GM04504 (cell line): ENCODE measurements at places on chromosomes 7 and 10.

DNA sequence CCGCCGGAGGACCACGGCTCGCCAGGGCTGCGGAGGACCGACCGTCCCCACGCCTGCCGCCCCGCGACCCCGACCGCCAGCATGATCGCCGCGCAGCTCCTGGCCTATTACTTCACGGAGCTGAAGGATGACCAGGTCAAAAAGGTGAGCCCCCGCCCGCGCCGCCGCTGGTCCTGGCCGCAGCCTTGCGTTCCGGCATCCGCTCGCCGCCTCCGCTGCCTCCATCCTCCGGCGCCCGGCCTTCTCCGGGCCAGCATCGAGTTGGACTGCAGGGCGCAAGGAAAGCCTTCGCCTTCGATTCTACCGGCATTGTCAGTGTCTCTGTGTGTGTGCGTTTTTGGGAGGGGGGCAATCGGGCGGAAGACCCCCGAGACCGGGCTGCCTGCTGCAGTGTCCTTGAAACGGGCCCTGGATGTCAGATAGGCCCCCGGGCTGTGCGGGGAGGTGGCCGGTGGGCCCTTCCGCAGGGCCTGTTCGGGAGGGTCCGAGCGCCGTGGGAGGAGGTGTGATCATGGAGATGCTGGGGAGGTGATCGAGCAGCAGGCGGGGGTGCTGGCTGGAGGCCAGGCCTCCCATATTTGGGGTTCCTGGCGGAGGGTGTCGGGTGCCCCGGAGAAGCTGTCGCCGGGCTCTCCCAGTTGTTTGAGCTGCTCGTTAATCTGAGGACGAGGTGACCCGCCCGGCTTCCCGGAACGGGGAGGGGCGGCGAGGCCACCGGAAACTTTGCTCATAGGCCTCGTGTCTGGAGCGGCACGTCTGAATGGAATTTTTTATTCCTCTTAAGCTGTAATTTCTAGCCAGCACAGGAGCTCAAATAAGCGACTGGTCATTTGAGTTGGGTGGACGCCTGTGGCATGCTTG lies 40.8 kb downstream of the HK1 start:
- no peak for DNase-seq

DNA sequence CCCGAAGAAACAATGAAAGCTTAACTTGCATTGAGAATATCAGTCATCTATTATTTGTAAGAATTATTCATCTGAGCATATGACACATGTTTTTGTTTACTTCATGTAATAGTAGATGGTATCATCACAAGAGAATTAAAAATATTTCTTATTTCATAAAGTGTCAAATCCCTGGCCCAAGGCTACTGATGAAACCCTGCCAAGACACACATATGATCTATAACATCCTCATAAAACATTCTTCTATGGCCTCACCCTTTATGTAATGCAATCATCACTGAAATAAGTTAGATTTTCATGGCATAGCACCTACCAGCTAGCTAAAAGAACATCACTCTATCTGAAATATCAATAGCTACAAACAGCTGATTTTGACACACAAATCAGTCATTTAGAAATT lies 385.6 kb upstream of the PHF14 start:
- DNase-seq: no peak

GRCh38 chr10:49552277-49552676 lies 13.4 kb upstream of the ERCC6 start:
- peak; percentile 55 for DNase-seq

- DNase-seq: peak; percentile 3
Observed at GRCh38 chr7:148503900-148504487, 86.6 kb upstream of the C7orf33 start.

DNA sequence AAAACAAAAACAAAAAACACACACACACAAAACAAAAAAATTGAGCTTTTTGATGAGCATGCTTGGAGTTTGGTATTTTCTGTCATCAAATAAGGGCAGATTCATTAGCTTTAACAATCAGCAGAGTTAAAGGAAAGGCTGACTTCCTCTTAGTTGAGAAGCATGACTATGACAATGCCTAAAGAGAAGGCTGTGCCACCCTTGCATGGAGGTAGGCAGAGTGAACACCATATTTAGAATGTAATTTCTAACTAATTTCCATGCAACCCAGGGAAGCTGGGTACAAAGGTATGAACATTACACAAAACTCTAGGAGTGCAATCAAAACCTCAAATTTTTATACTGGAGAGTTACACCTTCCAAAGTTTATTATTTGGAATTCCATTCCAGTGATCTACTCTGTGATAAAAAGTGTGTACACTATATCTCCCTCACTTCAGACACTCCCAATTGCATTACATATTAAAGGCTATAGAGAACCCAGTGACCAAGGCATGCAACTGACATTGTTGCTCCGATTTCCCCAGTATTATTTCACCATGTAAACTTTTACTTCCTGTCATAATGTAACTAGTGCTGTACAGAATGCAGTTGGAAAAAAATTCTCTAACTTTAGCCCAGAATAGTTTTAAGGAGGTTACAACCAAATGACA lies 9.4 kb upstream of the CYCS start:
- DNase-seq: no peak

DNA sequence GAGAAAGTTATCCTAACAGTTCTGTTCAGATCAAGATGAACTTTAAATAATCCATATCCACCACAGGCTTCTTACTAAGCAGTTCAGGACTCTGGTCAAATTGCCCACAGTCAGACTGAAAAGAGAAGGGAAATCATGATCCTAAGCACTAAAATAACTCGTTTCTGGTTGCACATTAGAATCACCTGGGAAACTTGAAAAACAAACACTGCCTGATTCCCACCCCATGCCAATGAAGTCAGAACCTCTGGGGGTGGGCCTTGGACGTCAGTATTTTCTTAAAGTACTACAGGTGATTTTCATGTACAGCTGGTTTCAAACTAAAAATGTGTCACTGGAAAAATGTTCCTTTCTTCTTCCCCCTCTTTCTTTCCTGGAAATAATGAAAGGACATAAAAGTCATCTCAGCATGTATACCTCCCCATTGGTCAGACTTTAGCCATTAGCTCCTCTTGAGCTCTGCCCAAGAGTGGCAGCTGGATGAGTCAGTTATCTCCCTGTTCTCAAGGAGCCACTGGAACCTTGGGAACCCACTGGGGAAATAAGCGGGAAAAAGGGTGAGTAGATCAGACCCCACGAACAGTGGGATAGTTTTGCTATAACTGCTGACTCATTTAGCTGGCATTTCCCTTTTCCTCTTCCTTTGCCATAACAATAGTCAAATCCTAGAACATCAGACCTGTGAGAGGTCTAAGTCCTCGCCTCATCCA lies 75.3 kb upstream of the IL6 start:
- DNase-seq: no peak

DNA sequence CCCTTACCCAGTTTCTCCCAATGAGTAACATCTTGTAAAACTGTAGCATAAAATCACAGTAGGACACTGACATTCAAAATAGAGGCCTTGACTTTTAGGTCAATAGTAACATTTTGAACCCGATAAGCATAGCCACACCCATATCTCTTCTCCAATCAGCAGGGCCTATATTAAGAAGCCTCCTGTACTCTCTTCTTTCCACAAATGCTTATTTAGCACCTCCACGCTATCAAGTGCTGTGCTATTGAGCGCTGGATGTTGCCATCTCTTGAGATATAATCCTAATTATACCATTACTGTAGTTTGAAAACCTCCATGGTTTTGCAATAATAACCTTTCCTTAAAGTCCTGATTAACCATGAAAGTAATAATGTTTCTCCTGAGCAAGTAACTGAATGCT lies 40.1 kb upstream of the CBLL1 start:
- no peak for DNase-seq

DNA sequence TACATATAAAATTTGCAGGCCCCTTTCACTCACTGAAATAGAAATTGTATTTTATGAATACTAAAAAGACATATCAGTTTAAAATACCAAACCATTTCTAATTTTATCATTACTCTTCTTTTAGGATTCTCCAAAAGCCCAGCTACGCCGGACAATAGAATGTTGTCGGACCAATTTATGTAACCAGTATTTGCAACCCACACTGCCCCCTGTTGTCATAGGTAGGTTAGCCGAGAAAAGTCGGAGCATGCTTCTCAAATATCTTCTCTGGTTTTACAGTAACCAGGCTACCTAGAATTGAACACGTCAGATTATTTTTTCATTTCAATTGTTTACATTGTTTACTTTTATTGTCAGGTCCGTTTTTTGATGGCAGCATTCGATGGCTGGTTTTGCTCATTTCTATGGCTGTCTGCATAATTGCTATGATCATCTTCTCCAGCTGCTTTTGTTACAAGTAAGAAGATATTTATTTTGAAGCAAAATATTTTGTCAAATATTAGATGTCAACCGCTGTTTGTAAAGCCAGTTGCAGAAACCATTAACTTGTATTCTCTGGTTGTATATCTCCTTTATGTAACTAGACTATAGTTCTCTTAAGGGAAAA lies 57.6 kb downstream of the MMRN2 start:
- peak; percentile 40 for DNase-seq

DNA sequence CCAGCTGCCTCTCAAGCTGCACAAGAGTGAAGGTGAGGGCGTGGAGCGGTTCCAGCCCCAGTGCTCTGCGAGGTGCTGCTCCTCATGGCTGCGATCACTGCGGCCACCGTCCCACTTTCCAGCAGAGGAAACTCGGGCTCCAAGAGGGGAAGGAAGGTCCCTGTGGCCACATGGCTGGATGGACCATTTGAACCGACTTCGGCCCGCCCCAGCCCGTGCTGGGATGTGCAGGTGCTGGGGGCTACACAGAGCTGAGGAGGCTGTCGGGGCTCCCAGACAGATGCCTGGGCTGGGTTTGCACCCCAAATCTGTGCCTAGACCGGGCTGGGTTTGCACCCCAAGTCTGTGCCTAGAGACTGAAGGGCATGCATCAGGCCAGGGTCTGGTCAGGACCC lies 186.6 kb downstream of the DNAJB6 start:
- no peak for DNase-seq
